Nephron progenitor cell (in vitro differentiated cells): ENCODE measurements at places on chromosomes 2 and 18.

GRCh38 chr2:29305762-29306161 lies 190.5 kb downstream of the CLIP4 start:
- no peak for DNase-seq

- no peak for DNase-seq
Measured at GRCh38 chr18:35185771-35186170, 55.1 kb upstream of the ZNF397 start.

GRCh38 chr2:46888421-46888952 lies 27.1 kb downstream of the MCFD2 start:
- DNase-seq: no peak

DNA sequence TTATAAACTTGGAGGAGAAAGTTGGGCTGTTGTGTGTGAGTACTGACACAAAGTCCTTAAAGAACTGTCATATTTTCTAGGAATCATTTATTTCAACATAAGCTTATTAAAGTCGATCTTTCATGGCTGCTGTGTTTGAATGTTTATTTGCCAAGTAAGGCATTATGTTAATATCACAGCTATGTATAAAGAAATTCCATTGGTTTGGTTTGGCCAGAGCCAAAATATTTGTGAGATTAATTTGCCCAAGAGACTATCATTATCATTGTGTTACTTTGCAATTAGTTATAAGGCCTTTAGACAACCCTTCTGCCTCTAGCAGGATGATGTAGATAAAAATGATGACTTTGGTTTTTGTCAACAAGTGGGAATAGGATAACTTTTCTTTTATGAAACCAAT lies 240.6 kb upstream of the NT5C1B start:
- DNase-seq: no peak

DNA sequence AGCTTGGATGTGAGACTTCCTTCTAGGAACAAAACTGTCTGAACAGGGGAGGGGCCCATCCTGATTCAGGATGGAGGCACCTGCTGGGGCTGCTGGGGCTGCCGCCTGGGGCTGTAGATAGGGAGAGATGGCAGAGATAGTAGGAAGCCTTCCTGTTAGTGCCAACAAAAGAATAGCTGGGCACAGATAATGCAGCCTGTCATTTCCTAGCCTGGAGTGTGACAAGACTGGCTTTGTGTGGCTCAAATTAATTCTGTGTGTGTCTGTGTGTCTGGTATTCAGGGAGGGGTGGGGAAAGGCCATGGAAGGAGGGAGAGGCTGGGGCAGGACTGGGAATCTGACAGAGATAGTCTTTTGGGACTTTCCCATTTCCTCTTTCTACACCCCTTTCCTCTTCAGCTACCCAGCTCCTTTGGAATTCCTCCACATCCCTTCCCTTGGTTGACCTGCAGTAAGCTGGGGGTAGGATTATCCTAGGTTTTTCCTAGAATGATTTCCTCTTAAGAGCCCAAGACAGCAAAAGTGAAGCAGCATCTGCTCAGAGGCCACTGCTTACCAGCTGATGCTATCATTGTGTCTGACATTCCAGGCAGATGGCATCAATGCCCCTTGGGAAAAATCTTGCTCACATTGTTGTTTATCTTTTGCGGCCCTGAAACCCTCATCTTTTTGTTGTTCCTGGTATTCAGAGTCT lies 144.9 kb upstream of the LHCGR start:
- DNase-seq: no peak

DNA sequence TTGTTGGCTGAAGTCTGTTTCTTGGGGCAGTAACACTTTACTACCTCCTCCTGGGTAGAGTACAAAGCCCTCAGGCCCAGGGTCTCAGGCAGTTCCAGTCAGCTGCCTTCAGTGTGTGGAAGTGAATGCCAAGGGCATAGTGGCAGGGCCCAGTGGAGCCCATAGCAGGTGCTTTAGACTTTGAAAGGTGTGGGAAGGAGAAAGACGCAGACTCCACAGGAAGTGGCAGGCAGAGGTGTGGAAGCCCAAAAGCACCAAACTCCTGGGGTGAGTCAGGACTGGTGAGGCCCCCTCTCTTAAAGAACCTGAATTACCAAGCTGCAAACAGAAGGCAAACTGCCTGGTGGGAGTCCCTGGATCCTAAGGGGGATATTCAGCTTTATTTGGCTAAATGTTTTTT lies 45.3 kb downstream of the ADAM23 start:
- no peak for DNase-seq

GRCh38 chr2:241151934-241152660 lies 1.8 kb downstream of the PPP1R7 start:
- DNase-seq: no peak

DNA sequence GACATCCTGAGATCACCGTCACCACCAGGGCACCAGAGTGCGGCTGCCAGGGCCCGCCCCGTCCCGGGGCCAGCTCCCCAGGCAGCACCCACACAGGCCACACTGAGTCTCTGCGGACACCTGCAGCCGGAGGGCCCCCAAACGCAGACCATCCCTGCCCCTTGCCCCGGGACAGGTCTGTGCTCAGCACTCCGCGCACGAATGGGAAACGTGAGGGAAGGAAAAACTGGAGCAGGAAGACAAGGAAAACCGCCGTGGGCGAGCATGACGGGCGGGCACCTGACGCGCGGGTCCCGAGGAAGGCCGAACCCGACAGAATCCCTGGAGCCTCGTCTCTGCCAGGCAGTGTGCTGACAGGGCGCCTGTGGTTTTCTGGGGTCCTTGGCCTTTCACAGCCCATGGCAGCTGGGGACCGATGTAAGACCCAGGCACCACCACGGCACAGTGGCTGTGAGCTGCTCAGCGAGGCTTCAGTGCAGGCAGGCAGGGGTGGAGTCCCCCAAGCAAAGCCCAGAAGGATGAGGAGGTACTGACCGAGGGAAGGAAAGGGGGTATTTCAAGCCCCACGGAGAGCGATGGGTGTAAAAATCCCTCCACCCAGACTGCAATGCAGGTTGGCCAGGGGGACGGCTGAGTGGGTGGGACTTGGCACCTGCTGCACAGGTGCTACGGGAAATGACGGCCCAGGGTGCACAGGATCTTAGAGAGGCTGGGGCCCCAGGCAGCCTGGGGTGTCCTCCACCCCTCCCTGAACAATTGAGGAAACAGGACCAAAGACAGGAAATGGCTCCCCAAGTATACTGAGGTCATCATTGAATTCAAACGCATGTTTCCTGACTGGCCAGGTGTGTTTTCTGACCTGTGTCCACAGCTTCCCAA lies 59.0 kb downstream of the PXDN start:
- no peak for DNase-seq

DNA sequence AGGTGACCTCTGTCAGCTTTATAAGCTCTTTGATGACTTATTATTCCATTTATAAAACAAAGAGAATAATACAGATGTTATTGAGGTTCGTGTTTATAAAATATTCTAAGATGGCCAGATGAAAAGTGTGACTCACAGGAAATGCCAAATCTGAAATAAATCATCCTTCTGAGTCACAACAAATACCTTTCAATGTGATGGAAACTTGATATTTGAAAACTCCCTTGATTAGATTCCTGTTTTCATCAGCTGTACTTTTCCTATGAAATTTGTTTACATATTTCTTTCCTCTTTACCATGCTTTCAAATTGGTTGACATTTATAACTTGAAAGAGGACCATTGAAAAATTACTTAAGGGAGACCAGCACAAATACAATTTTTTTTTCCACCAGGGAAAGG lies 30.6 kb upstream of the PPP1R1C start:
- DNase-seq: no peak

DNA sequence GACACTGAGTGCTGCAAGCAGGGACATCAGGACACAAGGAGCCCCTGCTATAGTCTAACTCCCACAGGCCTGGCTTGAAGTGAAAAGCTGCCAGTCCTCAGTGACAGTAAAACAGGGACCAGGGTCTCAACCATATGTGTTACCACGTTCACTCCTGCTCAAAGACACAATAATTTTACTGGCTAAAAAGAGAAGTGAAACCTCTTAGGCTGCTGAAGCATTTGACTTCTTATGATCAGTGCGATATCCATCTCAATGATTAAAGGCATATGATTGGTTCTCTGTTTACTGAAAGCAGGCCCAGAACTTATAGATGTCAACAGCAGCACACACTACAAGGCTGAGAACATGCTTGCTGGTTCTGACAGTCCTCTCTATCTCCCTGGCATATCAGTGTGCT lies 129.8 kb upstream of the LMAN1 start:
- DNase-seq: no peak

GRCh38 chr18:76203552-76203951 lies 291.5 kb downstream of the ZNF516 start:
- no peak for DNase-seq

DNA sequence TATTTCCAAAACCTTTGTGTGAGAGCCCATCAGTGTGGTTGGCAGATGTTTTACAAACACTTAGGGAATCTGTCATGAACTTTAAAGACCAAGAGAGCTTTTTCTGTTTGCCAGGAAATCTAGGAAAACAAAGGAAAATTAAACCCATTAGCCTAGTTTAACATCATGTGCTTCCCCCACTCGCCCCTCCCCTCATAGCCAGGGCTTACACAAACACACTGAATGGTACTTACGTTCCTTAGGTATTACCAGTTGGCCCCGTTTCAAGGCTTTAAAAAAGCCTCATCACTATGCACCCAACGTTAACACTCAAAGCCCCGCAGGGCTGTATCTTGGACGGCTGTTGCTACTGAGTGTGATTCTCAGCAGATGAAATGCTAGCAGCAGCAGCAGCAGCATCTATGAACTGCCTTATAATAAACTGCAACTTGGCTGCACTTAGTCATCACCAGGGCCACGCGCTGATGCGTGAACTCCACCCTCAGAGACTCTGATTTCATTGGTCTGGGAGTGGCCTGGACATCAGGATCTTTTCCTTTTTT lies 20.1 kb upstream of the TTC39C start:
- no peak for DNase-seq

- DNase-seq: peak; percentile 88
Measured at GRCh38 chr2:119431155-119431975, at the start of gene TMEM37. Gene TMEM37 (plus strand): TSS chr2:119431854. CDS start chr2:119431904, 50 bp downstream.
